ENCODE measurements at places on chromosomes 2 and 18.

GRCh38 chr18:39647627-39648534 is 2082.3 kb upstream of the CELF4 start:
- peak; percentile 85 for DNase-seq

DNA sequence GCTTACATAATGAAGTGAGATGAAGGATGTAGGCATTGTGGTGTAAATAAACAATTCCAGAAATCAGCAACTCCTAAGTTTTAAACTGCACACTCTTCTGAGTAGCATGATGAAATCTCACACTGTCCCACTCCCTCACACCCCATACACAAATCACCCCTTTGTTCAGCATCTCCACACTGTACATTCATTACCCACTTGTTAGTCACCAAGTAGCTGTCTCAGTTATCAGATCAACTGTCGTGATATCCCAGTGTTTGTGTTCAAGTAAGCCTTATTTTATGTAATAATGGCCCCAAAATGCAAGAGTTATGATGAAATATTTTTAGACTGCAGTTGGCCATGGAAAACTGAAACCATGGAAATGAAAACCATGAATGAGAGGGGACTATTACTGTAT is 135.7 kb downstream of the GRB14 start:
- DNase-seq = peak; percentile 22

DNA sequence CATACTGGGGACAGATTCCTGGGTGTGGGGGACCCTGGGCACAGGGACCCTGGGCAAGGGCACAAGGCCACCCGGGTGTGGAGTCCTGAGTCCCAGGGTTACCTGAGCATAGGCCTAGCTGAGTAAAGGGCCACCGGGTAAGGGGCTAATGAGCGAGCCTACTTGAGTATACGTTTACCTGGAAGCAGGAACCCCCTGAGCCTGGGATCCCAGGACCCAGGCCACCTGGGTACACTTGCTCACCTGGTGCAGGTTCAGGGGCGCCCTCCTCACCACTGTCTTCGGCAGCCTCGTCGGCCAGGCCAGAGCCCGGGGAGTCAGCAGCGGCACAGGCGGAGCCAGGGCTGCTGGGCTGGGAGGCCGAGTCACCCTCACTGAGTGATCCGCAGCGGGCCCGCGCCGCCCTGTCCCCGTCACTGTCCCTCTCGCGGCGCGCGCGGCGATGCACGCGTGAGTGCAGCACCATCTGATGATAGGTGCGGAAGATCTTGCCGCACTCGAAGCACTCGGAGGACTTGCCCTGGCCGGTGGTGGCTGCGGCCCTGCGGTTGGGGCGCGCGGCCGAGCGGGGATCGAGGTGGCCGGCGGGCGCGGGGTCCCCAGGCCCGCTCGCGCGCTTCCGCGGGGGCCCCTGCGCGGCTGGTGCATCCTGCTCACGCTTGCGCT is 53.9 kb downstream of the ZNF516 start:
- DNase-seq = no peak

DNA sequence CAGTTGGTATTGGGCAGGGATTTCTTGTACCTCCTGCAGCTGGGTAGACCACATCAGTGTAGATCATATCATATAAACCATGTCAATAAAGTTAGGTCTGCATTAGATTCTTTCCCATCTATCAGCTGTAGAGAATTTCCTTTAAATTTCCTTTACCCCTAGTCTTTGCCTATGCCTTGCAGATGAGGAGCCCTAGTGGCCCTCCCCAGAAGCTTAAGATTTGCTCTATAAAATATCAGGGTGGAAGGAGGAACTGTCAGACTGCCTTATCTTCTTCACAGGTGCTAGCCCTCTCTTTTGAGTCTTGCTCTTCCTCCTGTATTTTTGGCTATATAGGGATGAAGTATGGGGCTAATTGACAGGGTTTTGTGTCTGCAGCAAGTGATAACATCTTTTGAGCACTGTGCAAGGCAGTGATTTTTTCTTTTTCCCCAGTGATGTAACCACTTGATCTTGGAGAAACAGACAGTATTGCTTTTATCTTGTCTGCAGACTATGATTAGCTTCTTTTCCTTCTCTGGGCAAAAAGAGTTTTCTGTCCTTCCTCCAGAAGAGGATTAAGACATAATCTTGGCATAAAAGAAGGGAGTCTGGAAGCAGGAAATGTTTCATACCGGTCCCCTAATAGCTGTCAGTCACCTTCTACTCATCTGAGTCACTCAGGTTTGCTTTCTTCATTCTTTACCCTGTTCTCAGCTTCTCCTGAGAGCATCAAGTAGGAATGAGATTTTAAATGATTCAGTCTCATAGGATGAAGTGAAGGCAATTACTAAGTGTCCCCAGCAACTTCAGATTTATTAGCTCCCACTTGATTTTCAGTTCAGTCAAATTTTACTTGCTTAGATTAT is 286.4 kb downstream of the CDH19 start:
- DNase-seq = no peak

- DNase-seq = peak; percentile 4
Observed at GRCh38 chr2:78779761-78780160, 245.7 kb upstream of the REG3G start.

- DNase-seq = no peak
Observed at GRCh38 chr2:112834396-112835037, 2.1 kb downstream of the IL1B start.

- DNase-seq = no peak
Observed at GRCh38 chr2:88265352-88266303, 95.5 kb downstream of the THNSL2 start.

- DNase-seq = no peak
Observed at GRCh38 chr2:170975127-170975942, 46.3 kb downstream of the GORASP2 start.

DNA sequence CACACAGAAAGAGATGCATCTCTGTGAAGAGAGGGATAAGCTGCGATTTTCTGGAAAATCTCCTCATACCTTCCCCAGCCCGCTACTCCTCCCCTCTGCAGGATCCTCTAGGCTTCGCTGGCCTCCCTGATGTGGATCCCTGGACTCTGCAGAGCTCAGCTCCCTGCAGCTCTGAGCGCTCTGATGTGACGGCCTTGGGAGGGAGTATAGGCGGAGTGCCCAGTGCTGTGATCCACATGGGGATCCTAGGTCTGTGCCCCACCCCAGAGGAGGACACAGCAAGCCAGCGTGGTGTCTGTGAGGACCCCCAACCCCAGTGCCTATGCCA is 111.0 kb downstream of the GYPC start:
- DNase-seq = no peak

DNA sequence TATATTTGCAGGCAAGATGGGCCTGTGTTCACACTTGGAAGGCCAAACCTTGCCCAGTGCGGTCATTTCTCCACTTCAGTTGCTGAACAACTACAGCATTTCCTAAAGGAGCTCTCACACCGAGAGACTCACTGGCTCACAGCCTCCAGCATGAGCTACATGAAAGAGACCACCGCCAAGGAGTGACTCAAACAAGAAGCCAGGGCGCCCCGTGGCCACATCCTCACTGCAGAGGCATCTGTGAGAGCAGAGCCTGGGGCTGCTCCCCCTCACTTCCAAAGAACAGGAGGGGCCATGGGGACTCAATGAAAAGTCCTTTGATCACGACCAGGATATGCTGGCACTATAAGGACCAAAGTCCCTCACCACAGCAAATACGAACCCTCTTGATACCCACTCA is 50.0 kb downstream of the TMEM163 start:
- DNase-seq = no peak

GRCh38 chr2:48471048-48471474 is 58.9 kb upstream of the STON1 start:
- peak; percentile 69 for DNase-seq

DNA sequence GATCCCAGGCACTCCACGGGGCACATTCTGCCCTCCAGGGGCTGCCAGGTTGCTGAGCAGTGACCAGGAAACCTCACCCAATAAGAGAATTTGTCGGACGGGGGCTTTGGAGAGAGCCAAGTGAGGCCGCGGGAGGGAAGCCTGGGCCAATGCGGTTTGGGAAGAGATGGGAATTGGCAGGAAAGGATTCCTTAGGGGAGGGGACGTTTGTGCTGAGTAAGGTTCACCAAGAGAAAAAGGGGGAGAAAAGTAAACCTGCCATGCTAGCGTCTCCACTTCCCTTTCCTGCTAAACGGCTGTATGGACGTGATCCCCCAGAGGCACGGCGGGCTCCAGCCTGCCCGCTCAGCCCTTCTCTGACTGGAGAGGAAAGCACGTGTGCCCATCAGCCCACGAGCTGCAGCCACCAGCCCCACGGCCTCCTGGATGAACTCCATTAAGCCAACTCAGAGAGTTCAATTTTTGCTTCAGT is 194.4 kb upstream of the ID2 start:
- DNase-seq = no peak

DNA sequence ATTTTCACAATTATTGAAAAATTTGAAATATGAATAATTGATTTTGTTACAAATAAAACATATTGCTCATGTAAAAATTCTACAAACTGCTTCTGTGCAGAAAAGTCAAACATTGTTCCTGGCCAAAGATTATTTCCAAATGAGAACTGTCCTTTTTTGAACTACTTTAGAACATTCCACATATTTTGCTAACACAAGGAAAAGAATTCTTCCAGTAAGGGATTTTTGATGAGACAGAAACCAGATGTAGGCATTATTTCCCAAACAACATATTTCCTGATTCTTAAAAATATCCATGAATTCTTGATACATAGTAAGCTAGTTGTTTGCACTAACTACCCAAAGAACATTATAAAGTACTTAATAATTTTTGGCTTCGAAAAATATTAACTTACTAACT is 715.2 kb downstream of the CCDC85A start:
- DNase-seq = peak; percentile 21

- DNase-seq = no peak
Observed at GRCh38 chr2:166764216-166764615, 124.1 kb upstream of the XIRP2 start.

- no peak for DNase-seq
Observed at GRCh38 chr2:56202381-56203121, 18.8 kb downstream of the CCDC85A start.

GRCh38 chr18:69981948-69982347 is 34.3 kb upstream of the CD226 start:
- no peak for DNase-seq

- peak; percentile 35 for DNase-seq
Observed at GRCh38 chr2:40554665-40555294, 102.9 kb upstream of the SLC8A1 start.

DNA sequence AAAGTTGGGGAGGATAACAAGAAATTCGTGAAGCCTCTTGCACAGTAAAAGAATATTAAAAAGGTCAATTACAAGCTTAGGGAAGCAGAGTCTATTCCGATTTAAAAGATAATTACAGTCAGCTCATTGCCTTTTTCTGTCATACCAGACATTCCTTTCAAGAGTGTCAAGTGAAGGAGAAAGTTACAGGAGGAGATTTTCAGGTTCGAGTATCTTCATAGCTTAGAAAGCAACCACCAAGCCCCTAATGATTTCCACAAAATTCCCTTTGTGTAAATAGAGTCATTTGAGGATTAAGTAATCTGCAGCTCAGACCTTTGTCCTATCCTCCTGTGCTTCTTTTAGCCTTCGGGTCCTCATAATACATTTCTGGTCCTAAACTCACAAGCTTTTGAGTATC is 414.9 kb downstream of the CDH2 start:
- DNase-seq = peak; percentile 45

DNA sequence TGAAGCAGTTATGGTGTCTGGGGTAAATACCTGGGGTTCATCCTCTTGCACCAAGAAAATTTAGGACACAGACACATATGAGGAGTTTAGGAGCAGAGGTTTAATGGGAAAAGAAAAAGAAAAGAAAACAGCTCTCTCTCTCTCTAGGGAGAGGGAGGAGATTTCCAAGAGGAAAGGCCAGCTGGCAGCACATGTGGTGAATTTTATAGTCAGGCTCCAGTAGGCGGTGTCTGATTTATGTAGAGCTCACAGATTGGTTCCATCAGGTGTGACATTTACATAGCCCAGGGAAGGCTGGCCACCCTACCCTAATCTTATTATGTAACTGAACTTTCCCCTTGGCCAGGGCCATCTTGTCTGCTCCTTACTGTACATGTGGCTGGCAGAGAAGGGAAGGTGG is 297.5 kb upstream of the RGPD4 start:
- DNase-seq = no peak

GRCh38 chr2:20585359-20585709 is 65.6 kb downstream of the HS1BP3 start:
- no peak for DNase-seq

DNA sequence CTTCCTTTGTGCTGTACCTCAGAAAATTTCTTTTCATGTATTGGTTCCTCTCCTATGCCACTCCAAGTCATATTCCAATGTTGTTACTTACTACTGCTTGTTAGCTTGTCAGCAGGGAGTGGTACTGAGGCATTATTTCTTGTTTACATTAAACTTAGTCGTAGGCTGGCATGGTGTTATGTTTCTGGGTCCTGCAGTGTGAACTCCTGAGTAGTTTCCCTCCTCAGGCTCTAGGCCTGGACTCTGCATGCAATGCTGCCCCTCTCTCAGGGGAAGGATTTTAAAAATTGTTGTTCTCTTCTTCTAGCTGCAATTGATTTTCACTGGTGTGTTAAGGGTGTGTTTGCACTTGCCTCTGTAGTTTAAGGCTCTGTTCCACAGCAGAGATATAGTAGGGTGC is 671.6 kb downstream of the PLCL1 start:
- DNase-seq = no peak

DNA sequence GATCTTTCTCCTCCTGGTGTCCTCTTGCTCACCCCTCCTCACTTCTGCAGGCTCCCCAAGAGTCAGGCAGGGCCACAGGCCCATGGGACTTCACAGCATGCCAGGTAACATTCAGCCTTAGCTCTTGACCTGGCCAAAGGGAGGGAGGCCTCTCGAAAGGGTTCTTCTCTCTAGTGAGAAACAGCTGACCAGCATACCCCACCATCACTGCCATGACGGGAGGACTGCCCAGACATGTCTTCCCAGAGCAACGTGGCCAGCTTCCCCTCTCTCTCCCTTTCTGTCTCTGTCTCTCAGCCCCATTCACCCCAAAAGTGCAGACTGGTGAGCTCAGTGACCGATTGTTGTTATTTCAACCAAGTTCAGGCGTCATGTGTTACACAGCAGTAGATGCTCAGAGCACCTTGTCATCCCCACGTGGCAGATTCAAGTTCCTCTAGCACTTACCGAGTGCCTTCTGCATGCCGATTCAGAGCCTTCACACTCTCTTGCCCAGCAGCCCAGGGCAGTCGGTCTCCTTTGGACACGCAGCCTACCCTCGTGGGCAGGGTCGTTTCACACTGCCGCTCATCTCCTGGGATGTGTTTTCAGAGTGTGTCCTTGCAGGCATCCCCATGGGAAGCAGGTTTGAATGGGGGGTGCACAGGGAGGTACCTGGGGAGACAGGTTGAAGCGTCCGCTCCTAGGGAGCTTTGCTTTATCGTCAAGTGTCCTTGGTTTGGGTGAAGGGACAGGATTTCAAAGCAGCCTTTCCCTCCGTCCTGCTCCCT is 259.9 kb downstream of the NDUFA10 start:
- DNase-seq = no peak

DNA sequence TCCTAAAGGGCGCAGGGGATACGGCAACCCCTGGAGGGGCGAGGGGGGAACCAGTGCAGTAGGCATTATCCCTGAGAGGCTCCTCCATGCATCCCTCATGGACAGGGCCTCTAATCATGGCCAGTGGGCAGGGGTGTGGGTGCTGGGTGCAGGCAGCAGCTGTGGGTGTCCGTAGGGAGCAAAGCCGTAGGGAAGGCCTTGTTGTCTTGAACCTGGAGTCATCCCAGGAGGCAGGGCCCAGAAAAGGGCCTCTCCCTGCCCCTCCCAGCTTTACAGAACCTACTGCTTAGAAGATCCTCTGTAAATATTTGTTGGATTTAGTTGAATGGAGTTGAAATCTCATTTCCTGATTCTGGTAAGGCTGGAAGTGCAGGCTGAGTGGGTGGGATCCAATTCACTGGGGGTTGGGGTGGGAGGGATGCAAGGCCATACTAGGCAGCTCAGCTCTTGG is 207.0 kb upstream of the HAAO start:
- no peak for DNase-seq
